ENCODE measurements at places on chromosomes 6 and 20. TPM values are rescaled to one million over a fixed set of nuclear protein-coding genes. Genes with fewer than 3 reads are reported as not detected.

GRCh38 chr20:34522969-34523871 lies 7.0 kb downstream of the DYNLRB1 start:
- peak; percentile 87 for DNase-seq

DNA sequence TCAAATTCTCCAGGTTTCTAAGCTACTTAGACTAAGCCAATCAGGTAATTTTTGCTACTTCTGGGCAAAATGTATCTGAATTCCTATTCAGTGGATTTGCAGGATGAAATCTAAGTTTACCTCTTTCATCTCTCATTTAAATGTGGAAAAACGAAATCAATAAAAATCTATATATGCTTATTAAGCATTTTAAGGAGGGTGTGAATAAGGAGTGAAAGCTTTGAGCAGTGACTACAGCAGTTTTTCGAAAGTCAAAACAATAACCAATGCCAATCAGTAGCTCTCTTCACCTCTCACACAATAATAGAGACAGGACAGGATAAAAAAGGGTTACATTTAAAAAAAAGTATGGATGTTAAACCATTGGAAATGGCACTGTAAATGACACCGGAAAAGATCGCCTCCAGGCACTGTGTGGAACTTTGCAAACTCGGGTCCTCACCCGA lies 476 bp upstream of the BCKDHB start:
- DNase-seq = no peak

DNA sequence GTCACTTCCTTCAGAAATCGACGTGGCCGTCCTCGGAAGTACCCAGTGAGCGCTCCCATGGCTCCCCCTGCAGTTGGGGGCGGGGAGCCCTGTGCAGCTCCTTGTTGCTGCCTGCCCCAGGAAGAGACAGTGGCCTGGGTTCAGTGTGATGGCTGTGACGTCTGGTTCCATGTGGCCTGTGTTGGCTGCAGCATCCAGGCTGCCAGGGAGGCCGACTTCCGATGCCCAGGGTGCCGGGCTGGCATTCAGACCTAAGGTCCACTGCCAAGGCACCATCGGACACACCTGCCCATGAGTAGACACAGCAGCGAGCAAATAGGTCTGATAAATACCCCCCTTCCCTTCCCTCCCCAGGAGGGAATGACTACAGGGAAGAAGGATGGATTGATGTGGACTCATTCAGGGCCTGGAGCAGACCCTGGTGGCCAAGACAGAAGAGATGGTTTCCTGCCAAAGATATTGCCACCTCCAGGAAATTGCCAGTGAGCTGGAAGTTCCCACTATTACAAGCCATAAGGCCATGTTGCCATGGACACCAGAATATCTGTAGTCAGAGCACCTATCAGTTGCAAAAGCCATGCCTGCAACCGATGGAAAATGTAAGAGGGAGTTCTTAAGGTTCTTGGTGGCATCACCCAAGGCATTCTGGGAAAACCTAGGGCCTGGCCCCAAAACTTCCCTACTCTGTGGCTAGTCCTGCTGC lies 4.2 kb downstream of the TCF19 start:
- DNase-seq = no peak

The GDAP1L1 gene
- total RNA-seq = not detected

The LPIN3 gene
- total RNA-seq = 24.1 TPM
